ENCODE measurements at places on chromosomes 4 and X.

GRCh38 chr4:186392017-186392416 lies 126.0 kb downstream of the F11 start:
- no peak for DNase-seq

DNA sequence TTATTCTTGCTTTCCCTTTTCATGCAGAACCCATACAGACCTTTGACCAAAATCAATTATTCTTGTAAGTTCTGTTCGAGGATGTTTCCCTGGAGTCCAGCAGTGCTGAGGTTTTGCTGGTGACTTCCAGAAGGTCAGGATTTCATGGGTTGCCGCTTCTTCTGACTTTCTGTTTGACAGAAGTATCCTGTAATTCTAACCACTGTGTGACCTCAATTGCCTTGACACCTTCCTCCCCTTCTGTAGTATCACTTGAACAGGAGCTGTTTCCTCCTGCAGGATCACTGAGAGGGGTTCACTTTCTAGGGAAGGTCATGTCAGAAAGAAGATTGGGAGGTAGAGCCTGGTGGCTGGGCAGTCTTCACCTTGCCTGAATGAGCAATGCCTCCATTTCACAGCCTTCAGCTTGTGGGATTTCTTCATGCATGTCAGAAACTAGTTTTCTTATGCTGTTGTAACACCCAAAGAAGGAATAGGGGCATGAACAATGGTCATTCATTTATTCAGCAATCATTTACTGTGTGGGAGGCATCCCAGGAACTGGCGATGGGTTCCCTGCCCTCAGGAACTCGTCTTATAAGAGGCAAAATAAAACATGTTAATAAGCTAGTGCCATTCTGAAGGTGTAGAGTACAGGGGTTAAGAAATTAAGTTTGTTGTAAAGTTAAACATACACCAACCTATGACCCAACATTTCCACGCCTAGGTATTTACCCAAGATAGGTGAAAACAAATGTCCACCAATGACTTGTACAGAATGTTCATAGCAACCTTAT lies 205.9 kb downstream of the SOWAHB start:
- no peak for DNase-seq

DNA sequence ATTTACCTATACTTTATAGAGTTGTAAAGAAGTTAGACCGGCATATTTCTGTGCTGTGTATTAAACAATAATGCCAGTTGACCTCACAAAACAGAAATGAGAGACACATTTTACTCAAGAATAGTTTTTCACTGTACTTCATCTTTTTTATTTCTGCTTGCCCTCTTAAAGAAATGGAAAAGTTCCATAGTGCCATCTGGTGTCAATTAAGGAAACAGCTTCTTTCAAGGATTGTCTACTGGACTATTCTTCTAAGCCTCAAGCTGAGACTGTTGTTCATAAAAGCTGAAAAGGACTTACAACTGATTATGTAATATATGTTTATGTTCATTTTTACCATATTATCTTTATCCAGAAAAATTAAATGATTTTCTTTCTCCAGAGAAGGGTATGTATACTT lies 1523.7 kb downstream of the ARAP2 start:
- DNase-seq: no peak

- no peak for DNase-seq
Observed at GRCh38 chrX:106631615-106632014, 19.8 kb downstream of the RADX start.

GRCh38 chrX:23699636-23700194 lies 32.4 kb downstream of the PRDX4 start:
- DNase-seq: no peak

DNA sequence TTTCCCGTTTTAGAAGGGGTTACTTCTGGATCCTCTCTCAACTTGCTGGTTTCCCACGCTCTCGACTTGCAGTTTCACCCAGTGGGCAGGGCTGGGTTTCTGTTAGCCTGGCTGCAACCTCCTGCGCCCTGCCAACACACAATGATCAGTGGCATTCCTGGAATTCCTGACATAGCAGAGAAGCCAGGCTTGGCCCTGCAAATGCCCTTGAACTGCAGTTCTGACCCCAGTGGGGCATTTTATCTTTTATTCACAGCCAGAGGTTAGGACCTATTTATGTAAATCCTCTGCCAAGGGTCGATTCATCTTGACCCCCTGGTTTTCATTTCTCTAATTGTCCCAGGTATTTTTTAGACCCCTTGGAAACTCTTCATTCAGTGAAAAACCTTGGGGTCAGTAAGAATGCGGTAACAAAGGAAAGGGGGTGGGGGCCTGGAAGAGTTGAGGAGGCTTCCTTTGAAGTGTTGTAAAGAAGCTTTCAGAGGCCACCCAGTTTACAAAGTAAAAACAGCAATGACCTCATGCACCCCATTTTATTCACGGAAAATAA lies 217.6 kb downstream of the ZNF674 start:
- no peak for DNase-seq

DNA sequence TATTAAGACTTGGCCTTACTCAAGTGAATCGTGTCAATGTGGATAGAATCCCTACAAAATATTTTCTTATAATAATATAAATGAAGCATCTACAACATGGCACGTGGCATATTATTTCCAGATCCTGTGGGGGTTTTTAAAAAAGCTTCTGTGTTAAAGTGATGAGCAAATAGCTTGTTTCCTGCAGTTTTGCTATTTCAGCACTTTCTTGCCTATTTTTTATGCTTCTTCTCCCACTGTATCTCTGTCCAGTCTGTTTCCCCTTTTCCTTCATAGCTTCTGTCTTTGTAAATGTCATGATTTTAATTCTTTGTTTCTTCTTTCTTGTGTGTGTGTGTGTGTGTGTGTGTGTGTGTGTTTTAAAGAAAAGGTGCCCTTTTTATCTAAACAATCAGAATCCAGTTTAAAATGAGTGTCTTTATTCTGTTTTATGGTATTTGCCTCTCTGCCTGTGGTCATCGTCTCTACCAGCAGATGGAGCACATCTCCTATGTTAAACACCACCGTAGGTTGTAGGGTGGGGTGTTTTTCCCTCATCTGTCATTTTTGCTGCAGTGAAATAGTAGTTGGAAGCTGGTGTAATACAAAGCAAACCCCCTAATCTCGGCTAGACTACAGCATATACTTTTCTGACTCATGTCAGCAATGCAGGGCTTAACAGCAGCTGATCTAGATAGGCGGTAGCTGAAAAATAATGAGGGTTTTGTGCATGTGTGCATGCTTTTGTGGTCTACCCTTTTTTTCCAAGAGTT lies 33.1 kb downstream of the FTHL17 start:
- peak; percentile 1 for DNase-seq

GRCh38 chr4:109440948-109441347 lies 7.3 kb downstream of the SEC24B start:
- DNase-seq: no peak

- DNase-seq: no peak
Observed at GRCh38 chr4:176660561-176660960, 132.2 kb downstream of the VEGFC start.

DNA sequence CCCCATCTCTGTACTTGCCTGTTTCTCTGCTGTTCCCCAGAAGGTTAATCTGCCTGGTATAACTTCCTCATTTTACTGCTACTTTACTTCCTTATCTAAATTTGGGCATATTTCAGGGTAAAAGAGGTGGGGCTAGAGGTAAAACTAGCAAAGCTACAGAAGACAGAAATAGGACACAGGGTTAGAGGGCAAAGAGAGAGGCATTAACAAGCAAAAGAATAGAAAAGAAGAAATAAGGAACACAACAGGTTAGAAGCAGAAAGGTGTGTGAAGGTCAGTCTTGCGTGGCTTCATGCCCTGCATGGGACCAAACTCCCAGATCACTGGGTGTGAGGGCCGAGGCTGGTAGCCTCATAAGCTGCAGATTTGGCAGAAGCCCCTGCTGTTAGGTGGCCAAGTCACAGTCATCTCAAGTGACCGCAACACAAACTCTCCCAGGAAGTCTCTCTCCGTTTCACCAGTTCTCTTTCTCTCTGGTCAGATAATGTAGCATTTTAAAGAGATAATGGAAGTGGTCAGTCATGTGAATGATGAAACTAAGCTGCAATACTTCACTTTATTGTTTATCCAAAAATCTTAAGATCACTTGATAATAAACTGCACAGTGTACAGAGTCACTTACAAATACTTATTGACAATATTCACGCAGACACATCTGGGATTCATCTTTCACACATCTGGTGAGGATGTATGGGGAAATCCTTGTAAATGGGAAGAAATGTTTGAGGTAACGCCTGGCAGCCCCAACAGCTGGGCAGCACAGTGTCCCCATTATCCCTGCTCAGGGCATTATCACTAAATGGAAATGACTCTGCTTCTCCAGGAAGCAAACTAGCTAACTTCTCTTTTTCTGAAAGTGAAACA lies 16.4 kb downstream of the TMEM154 start:
- no peak for DNase-seq

- no peak for DNase-seq
Observed at GRCh38 chrX:153941336-153942252, 2.8 kb downstream of the RENBP start.

- no peak for DNase-seq
Observed at GRCh38 chr4:89483833-89484232, 176.2 kb upstream of the GPRIN3 start.

- DNase-seq: no peak
Observed at GRCh38 chrX:131840799-131841495, 182.2 kb upstream of the STK26 start.

DNA sequence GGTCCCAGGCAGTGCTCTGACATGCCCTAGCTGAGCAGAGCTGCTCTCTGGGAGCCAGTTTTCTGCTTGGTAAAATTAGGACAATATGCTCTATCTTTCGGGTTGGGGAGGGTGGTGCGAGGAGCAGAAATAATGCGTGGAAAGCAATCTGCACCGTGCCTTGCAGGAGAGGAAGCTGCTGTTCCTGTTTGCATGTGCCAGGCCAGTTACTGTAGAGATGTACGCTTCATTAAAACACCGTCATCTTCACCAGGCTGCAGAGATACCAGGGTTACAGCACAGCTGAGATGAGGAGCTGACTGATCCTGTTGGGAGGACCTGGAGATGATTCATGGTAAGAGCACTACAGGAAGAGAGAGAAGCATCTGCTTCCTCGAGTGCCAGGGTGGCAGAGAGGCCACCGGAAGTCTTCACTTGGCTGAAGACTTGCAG lies 29.5 kb upstream of the IRF2 start:
- DNase-seq: peak; percentile 19

- no peak for DNase-seq
Observed at GRCh38 chr4:3648731-3649130, 116.5 kb upstream of the LRPAP1 start.

DNA sequence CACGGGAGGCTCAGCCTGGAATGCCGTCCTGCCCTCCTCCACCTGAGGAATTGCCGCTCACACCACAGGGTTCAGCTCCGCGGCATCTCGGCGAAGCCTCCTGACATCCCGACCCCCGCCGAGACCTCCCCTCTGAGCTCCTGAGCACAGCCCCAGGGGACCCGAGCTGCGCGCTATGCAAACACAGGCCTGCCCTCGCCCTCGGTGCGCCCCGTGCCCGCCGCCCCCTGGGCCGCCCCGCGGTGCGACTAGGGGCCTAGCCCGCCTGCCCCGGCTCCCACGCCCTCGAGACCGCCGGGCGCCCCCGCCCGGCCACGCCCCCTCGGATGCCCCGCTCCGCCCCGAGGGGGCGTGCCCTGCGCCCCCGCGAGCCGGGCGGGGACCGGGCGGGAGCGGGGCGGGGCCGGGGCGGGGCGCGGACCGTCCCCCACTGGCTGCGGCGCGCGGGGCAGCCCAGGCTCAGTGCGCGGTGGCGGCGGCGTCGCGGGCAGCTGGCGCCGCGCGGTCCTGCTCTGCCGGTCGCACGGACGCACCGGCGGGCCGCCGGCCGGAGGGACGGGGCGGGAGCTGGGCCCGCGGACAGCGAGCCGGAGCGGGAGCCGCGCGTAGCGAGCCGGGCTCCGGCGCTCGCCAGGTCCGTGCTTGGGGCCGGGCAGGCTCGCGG lies at the start of gene FGFR3:
FGFR3 (plus strand) TSS at position 462 of the 664 bp plus-strand sequence. CDS start 642 bp downstream, outside the sequence.
- no peak for DNase-seq

DNA sequence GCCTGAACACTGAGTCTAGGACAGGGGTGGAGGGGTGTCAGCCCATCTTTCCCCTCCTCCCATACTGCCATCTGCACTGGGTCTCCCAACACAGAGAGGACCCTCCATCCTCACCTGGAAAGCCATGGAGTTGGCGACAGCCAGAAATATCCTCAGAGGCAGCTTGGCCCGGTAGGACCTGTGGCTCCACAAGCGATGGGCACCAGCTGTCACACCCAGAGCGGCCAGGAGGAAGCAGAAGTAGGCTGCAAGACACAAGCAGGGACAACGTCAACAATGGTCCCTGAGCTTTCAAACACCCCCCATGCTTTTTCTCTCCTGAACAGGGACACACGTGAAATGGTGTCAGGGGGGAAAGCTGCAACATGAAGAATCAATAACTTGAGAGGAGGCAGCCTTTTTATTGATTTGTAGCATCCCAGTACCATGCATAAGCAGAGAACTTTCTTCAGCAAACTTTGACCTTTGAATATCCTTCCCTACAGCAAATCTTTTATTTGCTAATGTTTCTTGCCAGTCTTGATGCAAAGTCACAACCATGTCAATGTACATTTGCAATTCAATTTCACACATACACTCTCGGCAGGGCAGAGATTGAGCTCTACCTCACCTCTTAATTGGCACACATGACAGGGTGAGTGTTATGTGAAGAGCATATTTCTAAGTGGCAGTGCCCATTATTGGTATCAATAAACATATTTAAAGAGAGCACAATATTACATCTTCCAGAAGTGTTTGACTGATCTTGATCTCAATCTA lies 93.2 kb downstream of the SCD5 start:
- no peak for DNase-seq

DNA sequence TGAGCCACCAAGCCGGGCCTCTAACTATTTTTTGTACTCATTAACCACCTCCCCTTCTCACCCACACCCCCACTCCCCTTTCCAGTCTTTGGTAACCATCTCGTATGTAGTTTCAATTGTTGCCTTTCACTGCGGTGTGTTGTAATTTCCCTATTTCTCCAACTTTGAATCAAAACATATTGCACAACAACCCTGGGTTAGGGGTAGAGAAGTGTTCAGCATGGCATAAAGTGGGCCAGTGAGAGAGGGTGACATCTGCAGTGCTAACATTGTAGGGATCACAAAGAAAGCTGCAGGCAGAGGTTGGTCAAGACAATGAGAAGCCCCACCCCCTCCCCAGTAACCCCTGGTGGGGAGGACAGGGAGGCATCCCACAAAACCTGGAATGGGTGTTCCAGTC lies 92.7 kb downstream of the SPATA18 start:
- DNase-seq: no peak

GRCh38 chr4:185772391-185773093 lies 39.5 kb downstream of the SORBS2 start:
- no peak for DNase-seq

All from CD4-positive, alpha-beta T cell treated with Interleukin-15 for 4 hours (primary cell).